IPS DF 6.9 (cell line): ENCODE measurements at places on chromosomes 6 and 20.

- DNase-seq: no peak
Measured at GRCh38 chr6:105886066-105886813, 199.9 kb upstream of the PRDM1 start.

- DNase-seq: no peak
Measured at GRCh38 chr6:33675968-33676367, 35.5 kb downstream of the UQCC2 start.

DNA sequence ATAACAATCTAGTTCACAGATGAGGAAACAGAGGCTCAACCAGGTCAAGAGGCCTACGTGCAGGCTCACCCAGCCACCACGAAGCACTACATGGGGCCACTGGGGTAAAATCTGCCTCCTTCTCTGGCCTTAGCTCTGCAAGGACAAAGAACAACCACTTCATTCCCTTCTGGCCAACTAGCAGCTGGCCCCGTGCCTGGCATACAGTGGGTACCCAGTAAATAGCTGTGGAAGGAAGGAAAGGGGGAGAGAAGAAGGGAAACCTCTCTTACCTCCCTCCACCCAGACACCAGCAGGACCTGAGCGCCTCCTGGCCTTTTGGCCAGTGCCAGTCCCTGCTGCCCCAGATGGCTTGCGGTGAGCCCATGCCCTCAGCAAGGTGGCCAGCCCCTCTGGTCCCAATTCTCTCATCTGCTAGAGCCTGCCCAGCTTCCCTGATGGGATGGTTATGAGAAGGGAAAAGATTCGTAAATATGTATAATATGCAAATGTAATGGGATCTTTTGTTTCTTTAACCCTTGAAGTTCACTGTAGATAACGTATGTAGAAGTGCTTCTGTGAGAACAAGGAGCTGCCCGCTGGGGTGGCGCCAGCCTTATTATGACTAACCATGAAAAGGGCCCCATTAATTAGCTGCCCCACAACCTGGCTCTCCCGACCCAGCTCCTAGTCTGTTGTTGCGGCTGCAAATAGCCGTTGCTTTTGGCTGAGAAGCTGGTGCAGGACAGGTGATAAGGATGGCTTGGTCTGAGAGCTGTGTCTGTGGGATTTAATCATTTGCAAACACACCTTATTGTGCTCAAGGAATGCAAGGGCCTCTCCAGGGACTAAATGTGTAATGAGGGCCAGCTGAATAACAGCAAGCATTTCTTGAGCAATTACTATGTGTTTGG is 62.0 kb downstream of the DLGAP4 start:
- DNase-seq: no peak

DNA sequence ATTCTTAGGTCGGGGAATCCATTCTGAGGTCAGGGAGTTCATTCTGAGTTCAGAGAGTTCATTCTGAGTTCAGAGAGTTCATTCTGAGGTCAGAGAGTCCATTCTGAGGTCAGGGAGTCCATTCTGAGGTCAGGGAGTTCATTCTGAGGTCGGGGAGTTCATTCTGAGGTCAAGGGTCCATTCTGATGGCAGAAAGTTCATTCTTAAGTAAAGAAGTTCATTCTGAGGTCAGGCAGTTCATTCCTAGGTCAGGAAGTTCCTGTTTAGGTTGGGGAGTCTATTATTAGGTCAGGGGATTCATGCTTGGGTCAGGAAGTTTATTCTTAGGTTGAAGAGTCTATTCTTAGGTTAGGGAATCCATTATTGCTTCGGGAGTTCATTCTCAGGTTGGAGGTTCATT is 16.5 kb upstream of the NXT1 start:
- DNase-seq: no peak

- no peak for DNase-seq
Measured at GRCh38 chr20:51043811-51044210, 20.9 kb upstream of the KCNG1 start.
